ENCODE measurements at places on chromosomes 4 and X. TPM values are rescaled to one million over a fixed set of nuclear protein-coding genes. Genes with fewer than 3 reads are reported as not detected.

COL4A5 gene
- 12.2 TPM for total RNA-seq

ADH1C gene
- not detected for total RNA-seq

NOX1 gene
- 0.08 TPM for total RNA-seq

CNKSR2 gene
- total RNA-seq, result 2.2 TPM

PLCXD1 gene
- 27.4 TPM for total RNA-seq

SPANXN4 gene
- total RNA-seq, result not detected

CD40LG gene
- total RNA-seq, result not detected

PPEF1 gene
- total RNA-seq, result 1.5 TPM

PF4V1 gene
- not detected for total RNA-seq

BEND4 gene
- 0.01 TPM for total RNA-seq

Measured in A549 treated with dexamethasone at 1 μM for 4 hours (cell line).